ENCODE measurements at places on chromosomes 4 and X. TPM values are rescaled to one million over a fixed set of nuclear protein-coding genes. Genes with fewer than 3 reads are reported as not detected.

The CLDN34 gene
- not detected for total RNA-seq

The GCNA gene
- 1.5 TPM for total RNA-seq

The S100P gene
- total RNA-seq, result not detected

The TASL gene
- total RNA-seq, result not detected

The HCCS gene
- 25.7 TPM for total RNA-seq

The MAGEC3 gene
- not detected for total RNA-seq

DNA sequence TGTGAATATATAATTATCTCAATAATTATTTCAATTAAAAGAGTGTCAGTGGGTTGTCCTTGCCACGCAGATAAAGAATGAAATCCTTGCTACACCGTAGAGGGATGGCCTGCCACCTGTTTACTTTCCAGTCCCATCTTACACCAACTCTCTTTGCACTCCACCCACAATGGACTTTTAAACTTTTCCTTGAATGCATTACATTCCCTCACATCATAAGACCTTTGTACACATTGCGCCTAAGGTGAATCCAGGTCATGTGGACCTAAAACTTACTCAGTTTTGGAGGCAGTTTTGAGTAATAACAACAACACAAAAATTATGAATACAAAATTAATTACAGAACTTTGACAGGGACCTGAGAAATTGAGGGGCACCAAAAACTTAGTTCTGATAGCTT lies 78.7 kb upstream of the PDE5A start:
- DNase-seq, result no peak

- no peak for DNase-seq
Measured at GRCh38 chr4:151992332-151993154, 231.7 kb upstream of the GATB start.

DNA sequence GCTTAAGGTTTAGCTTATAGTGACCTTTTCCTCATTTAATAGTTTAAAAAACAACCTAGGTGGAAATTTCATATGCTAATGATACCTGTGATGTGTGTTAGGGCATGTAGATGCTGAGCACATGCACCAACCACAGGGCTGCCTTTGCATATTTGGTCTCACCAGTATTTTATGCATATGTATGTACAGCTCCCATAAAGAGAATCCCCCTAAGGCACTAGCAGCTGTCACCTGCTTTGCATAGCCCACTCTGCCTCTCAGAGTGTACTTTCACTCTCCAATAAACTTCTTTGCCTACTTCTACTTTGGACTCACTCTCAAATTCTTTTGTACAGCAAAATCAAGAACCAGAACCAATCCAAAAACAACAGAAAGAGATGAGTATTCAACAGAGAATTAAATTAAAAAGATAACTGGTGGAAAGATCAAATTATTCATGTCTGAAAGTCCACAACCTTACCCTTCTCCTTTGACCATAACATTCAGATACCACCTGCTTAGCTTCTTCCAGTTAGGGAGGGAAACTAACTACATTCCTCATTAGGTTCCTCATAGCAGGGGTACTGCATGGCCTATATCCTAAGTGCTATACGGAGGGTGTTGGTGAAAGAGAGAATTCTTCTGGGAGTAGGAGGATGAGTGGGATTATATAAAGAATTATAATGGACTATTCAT lies 250.5 kb downstream of the STPG2 start:
- DNase-seq, result no peak

DNA sequence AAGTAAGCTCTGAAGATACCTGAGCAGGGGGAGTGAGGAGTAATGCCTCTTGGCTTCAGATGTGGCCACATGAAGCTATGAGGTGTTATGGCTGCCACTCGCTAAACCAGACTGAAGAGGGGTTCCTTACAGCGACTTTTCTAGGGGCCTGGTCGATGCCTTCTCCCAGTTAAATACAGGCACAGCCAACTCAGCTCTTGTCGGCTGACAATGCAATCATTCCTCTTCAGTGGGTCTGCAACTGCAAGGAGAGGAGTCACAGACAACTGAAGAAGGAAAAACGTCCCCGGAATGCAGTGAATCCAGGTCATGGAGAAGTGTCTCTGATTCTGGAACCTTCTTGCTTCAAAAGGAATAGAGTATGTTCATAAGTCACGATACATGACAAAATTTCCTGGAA lies 106.4 kb downstream of the RNF150 start:
- no peak for DNase-seq

DNA sequence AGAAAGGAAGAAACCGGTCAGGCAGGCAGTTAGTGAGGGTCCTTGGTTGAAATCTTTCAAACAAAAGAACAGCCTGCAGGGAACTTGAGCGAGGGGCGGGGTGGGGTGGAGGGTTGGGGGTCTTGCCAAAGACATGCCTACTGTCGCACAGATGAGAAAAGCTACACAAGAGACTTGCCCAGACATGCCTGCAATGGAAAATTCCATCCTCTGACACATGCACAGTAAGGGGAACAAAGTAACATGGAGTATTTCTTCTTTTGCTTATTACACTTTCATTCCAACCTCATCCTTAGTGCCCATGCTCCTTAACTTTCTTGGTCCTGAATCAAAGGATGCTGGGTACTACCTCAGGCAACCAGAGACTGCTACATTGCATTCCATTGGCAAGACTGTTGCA lies 1491.2 kb downstream of the STIM2 start:
- DNase-seq, result no peak

DNA sequence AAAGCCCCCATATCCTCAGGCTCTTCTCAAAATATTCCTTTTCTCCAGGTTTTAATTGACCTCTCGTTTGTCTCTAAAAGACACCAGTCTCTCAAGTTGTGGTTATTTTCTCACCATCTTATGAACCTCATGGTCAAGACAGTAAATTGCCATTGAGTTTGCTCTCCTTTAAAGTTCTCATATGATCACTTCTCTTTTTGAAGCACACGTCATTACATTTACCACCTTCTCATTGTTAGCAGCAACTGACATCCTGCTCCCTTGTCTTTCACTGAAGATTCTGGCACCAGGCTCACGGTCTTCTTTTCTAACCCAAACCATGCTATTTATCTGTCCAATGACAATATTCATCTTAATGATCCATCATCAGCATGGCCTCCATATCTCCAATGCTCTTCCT lies 324.2 kb downstream of the TMA16 start:
- no peak for DNase-seq

DNA sequence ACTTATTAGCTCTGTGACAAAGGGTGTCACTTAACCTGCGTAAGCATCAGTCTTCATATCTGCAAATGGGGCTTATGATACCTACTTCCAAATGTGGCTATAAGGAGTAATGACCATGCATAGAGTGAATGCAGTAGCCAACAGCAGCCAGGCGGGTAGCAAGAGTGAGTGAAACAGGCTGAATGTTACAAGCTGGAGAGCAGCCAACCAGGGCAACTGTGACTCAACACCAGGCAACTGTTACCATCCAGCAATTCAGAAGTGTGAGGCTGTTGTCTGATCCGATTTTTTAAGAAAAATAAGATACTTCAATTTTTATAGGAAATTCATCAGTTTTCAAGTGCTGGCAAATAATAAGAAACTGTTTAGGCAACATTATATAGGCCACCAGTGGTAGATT lies 270.2 kb upstream of the TAPT1 start:
- DNase-seq, result no peak

DNA sequence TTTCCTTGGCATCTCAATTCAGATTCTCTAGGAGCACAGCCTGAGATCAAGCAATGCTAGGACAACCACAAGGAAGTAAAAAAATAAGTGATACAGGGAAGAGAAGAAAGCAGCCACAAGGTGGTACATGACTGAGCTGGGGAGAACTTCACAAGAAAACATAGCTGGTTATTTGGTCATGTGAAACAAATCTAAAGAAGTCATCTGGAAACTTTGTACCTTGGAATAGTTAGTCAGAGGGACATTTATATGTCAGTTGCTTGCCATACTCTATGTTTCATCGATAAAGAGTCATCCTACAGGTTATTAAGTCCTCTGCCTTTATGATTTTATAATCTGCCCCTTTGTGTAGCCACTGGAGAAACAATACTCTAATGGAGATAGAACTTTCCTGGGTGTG lies 575.1 kb downstream of the IL15 start:
- DNase-seq, result no peak

GRCh38 chr4:159191989-159192388 lies 89.1 kb downstream of the RAPGEF2 start:
- DNase-seq, result peak; percentile 46

DNA sequence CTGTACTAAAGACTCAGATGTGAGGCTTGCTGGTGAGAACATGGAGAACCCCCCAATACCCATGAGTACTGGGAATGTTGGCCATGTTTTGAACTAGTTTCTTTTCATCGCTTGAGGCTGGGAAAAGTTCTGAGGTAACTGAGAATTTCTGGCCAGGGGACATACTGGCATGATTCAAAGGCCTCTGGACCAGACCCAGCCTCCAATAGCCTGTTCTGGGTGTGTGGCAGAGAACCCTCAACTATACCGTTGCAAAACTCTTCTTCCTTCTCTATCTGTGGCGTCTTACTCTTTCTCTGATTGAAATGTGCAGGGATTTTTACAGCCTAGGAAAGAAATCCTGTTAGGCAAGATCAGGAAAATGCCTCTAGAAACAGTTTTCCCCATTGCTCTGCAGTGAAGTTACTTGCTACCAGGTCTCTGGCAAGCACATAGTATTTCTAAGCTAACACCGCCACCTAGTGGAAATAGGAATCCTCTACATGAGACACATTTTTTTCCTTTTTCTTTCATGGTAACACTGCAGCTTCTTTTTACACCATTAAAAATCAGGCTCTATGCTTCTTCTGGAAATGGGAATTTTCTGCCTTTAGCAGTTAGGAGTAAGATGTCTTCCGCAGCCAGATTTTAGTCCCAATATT lies 170.7 kb upstream of the ZCCHC13 start:
- peak; percentile 51 for DNase-seq

DNA sequence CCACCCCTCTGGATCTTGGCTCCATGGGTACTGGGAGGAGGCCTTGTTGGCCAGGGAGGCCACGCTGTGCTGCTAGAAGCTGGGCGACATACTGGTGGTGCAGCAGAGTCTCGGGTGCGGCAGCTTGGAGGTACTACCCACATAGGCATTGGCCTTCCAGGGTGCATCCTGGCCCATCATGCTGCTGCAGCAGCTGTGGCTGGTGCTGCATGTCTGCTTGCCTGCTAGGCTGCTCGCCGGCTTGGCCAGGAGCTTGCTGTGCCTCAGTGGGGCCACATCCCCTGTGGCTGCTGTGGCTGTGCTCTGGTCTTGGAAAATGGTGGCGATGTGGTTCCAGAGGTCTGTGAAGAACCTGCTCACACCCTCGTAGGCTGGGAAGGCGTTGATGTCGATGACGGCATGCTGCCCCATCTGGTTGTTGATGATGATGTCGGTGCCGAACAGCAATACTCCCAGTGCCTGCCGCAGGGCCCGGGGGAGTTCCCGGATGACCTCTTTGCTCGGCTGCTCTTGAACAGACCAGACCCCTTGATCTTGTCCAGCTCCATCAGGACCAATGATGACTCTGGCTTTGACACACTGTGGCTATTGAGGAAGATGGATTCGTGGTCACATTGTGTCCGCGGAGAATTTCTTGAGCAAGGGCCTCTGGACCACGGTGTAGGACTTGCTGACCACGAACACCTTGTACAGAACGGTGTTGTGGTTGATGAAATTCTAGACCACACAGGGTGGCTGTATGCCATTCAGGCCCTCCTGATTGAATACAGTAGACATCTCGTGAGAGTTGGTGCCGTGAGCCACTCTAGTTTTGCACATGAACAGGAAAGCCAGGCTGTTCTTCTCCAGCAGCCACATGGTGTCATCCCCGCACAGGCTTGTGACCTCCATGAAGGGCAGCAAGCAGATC lies 11.8 kb downstream of the RBM10 start:
- DNase-seq, result peak; percentile 64

- DNase-seq, result peak; percentile 72
Measured at GRCh38 chr4:98939892-98940298, 11.0 kb upstream of the EIF4E start.

DNA sequence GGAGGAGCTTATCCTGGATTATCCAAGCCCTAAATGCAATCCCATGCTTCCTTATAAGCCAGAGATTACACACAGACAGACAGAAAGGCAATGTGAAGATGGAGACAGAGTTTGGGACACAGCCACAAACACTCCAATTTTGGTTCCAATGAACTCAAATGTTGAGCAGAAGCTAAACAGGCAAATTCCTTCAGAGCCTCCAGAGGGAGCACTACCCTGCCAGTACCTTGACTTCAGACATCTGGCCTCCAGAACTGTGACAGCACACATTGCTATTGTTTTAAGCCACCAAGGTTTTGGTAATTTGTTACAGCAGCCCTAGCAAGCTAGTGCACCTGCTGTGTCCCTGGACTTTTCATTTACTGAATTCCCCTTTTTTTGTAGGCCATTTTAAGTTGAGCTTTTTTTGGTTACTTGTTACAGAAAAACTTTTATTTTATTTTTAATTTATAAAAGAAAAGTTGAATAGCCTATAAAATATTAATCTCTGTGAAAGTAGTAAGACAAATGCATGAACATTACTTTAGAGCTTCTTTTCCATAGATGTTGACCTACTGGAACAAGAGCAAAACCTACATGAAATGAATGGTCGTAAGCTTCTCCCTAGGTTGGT lies 33.4 kb upstream of the SRD5A3 start:
- DNase-seq, result peak; percentile 38

GRCh38 chr4:156475322-156475721 lies 496.3 kb downstream of the PDGFC start:
- DNase-seq, result peak; percentile 72

DNA sequence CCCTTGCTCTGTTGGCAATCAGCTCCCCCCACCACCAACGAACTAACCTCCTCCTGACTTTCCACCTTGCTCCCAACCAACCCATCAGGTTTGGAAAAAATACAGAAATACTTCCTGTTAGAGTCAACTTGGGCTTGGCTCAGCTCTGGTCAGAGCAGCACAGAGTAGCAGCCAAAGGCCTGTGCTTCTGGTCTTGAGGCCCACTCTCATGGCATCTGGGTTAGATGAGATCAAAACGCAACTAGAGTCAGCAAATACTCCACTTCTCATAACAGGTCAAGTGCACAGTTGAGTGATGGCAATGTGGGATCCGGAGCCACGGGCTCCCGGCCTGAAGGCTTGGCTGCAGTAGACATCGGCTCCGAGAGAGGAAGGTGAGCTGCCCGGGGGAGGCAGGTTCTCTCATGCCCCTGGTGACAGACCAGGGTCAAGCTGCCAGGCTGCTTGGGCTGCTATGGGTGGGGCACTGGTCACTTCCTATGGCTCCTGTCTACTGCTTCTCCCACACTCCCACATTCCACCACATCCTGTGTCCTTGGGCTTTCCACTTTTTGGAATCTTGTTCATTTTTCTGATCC lies 34.8 kb downstream of the ZNF185 start:
- DNase-seq, result no peak

GRCh38 chrX:153438532-153438931 lies 7.3 kb downstream of the TREX2 start:
- DNase-seq, result peak; percentile 9

DNA sequence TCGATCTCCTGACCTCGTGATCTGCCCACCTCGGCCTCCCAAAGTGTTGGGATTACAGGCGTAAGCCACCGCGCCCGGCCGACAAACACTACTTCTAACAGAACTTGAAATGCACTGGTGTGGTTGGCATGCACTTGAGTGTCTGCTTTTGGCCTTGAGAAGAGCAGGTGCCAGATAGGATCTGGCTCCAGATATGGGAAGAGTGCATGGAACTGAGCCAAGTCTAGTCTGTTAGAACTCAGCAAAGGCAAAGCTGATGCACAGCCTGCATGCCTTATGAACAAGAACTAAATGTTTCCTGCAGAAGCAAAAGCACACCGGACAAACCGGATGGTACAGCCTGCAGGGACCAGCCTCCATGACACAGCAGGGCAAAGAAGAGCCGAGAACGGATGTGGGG lies 35.1 kb upstream of the TBL1X start:
- peak; percentile 61 for DNase-seq
